CD8-positive, alpha-beta memory T cell (primary cell): ENCODE measurements at places on chromosomes 16 and 17. TPM values are rescaled to one million over a fixed set of nuclear protein-coding genes. Genes with fewer than 3 reads are reported as not detected.

GRCh38 chr17:410543-411401 is 58.2 kb upstream of the RPH3AL start:
- DNase-seq: peak; percentile 46

DNA sequence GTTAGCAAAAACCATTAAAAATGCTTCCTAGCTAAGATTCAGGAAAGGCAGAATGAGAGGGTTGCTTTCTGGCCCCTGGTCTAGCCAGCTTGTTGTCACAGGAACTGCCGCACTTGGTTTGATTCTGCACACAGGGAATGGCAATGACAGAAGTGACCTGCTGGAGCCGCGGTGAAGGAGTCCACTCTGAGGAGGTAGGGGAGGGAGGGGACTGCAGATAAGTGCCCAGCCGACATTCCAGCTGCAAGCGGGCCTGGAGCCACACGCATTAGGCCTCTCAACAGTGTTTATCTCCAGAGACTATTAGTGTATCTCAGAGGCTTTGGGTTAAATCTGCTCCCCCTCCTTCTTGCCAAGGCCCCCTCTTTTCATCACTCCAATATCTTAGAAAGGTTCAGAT is 38.6 kb downstream of the CDRT15 start:
- no peak for DNase-seq

DNA sequence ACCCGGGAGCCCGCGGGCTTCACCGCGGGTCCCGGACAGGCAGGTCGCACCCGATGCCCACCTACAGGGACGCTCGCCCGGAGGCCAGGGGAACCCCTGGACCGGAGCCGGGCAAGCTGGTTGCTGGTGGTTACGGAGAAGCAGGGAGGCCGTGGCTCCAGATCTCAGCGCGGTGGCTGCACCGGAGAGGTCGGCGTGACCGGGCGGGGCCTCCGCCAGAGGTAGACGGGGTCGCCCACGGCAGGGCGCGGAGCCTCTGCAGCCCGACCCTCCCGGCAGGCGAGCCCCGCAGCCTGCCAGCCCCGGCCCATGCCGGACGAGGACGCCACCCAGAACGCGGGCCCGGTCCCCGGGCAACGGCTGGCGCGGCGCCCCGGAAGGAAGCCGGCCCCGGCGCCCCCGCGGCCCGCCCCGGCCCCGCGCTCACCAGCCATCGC is 341 bp downstream of the PCYT2 start:
- no peak for DNase-seq

GRCh38 chr16:81280393-81280792 is 34.4 kb upstream of the GAN start:
- DNase-seq: no peak

- no peak for DNase-seq
These were observed 36.6 kb upstream of the TBX2 start for GRCh38 chr17:61362852-61363600.

DNA sequence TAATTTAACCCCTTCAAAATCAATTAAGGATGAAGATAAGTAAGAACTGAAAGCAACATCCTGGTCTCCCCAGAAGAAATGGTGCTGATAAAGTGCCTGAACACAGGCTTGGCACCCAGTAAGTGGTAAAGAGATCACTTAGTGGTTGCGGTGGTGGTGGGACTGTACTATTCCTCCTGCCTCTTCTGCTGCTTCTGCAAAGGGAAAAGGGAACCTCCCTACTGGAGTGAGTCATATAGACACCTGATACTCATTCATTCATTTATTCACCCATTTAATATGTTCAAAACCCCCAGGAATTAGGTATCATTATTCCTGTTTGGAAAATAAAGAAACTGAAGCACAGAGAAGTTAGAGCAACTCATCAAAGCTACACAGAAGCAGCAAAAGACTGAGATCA is 60.6 kb downstream of the CDYL2 start:
- DNase-seq: no peak

DNA sequence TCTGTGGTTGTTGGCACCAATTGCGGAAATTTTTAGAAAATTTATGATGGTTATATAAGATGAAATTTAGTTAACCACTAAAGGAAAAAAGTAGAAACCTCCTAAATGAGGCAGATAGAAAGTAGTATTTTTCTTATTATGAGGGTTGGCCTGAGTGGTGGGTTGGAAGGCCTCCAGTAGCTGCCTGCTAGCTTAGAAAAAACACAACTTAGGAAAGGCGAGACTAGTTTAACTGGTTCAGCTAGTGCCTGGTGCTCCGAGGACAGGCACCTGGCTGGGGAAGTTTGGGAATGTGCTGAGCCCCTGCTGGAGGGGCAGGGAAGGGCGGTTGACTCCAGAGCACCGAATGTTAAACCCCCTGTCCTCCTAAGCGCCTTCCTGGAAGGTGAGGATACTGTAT is 19.9 kb downstream of the LDHD start:
- DNase-seq: no peak

SSTR5 gene
- total RNA-seq: not detected

PYY gene
- total RNA-seq: not detected

DNA sequence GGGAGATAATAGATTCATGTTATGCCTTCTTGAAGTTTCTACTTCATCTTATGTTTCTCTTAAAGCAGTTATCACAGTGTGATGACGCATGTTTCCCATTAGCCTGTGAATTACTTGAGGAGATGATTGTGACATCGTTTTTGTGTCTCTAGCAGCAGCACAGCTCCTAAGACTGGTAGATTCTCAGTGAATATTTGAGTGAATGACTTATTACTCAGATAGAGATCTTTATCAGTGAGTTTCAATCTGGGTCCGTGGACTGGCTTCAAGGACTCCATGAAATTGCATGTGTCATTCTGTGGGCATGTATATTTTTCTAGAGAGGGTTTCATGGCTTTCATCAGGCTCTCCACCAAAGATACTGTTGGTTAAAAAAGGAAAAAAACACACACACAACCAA is 29.9 kb downstream of the YPEL2 start:
- DNase-seq: no peak

- no peak for DNase-seq
These were observed 1.4 kb downstream of the RFNG start for GRCh38 chr17:82050152-82050760.

- DNase-seq: no peak
These were observed 4.2 kb downstream of the CDRT4 start for GRCh38 chr17:15462976-15463772.

DNA sequence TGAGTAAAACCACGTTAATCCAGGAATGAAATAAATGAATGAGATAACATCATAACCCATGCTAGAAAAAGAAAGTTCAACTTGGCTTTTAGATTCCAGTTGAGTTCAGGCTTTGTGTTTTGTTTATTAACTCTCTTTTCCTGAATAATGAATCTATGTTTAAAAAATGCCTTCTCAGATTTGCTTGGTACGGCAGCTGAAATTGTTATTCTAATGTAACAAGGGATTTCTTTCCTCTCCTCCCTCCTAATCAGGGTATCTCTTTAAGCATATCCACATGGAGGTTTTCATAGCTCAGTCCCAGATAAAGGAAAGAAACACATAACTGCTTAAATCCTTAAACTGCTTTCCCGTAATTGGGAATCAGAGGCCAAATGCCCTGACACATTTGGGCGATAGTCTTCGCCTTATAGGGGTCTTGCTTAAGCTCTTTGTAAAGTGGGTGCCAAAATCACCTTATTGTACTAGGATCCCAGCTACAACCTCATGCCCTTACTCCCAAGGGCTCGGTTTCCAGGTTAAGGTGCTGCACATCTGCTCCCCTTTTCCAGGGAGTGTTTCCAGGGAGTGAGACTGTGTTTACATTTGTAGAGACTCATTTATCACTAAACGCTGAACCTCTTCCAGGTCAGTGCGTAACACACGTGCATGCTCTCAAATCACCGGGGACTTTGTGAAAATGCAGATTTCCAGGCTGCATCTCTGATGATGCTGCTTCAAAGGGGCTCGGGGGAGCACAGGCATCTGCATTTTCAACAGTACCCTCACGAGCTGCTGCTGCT is 142.8 kb upstream of the FOXF1 start:
- DNase-seq: no peak

GRCh38 chr16:72664509-72665408 is 383.2 kb downstream of the ZFHX3 start:
- peak; percentile 91 for DNase-seq

DNA sequence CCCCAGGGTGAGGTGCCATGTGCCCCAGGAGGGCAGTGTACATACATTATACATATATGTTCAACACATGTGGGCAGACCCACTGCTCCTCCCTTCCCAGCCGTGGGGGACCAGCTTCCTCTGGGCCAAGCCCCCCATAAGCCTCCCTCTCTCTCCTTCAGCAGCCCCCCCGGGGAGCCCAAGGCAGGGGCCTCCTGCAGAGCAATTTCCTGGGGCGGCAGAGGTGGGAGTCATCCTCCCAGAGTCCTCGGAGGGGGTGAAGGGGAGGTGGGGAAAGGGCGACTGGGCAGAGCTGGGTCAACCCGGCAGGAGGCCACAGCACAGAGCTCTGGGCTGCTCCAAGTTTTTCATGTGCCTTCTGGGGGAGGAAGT is 235.1 kb downstream of the ZNF423 start:
- DNase-seq: no peak

KRTAP4-5 gene
- total RNA-seq: not detected

- no peak for DNase-seq
These were observed 16.3 kb downstream of the MPP3 start for GRCh38 chr17:43816336-43817320.

PTX4 gene
- not detected for total RNA-seq

GRCh38 chr17:78120971-78121800 is 7.4 kb downstream of the TMC6 start:
- peak; percentile 81 for DNase-seq

NOG gene
- 0.44 TPM for total RNA-seq

GRCh38 chr16:57736419-57737351 is 1.1 kb downstream of the KATNB1 start:
- DNase-seq: peak; percentile 71

- DNase-seq: no peak
These were observed 24.5 kb downstream of the FCSK start for GRCh38 chr16:70478912-70479341.

- DNase-seq: no peak
These were observed 142.1 kb upstream of the RPH3AL start for GRCh38 chr17:494601-495265.

SMIM36 gene
- total RNA-seq: not detected

CDH13 gene
- total RNA-seq: not detected

GRCh38 chr17:50043290-50044148 is 12.4 kb upstream of the ITGA3 start:
- no peak for DNase-seq

CACNG3 gene
- total RNA-seq: not detected

DNA sequence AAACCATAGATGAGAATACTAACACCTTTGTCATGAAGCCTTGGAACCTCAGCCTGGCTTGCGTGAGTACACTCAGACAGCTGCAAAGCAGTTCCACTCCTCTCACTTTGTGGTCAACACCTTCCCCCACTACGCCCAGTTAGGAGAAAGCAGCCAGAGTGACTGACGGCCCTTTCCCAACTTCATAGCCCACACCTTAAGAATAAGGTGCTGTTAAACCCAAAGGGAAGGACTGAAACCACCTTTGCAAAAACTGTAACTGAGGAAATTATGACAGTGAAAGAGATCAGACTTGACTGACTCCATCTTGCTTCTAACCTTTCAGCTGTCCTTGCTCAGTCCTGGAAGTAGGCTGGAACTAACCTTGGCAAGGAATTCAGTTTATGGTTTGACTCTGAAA is 13.7 kb downstream of the N4BP1 start:
- DNase-seq: peak; percentile 23

CLDN7 gene
- 0.63 TPM for total RNA-seq

- no peak for DNase-seq
These were observed 9.3 kb downstream of the HDAC5 start for GRCh38 chr17:44113868-44114840.

MYH13 gene
- not detected for total RNA-seq

SLC16A11 gene
- total RNA-seq: 1.3 TPM

TBC1D3C gene
- total RNA-seq: not detected

OR3A3 gene
- not detected for total RNA-seq

ARHGAP44 gene
- total RNA-seq: not detected

- DNase-seq: no peak
These were observed 59.3 kb upstream of the CDH11 start for GRCh38 chr16:65181071-65181561.

HID1 gene
- total RNA-seq: 0.91 TPM

- no peak for DNase-seq
These were observed 168.5 kb downstream of the NPIPB11 start for GRCh38 chr16:29237971-29238370.

C17orf78 gene
- total RNA-seq: not detected
